ENCODE measurements at places on chromosomes 13 and 19. TPM values are rescaled to one million over a fixed set of nuclear protein-coding genes. Genes with fewer than 3 reads are reported as not detected.

GRCh38 chr19:14107581-14108461 is 9.7 kb downstream of the PRKACA start:
- no peak for DNase-seq

- no peak for DNase-seq
Observed at GRCh38 chr19:15238639-15239155, 6.4 kb upstream of the EPHX3 start.

DNA sequence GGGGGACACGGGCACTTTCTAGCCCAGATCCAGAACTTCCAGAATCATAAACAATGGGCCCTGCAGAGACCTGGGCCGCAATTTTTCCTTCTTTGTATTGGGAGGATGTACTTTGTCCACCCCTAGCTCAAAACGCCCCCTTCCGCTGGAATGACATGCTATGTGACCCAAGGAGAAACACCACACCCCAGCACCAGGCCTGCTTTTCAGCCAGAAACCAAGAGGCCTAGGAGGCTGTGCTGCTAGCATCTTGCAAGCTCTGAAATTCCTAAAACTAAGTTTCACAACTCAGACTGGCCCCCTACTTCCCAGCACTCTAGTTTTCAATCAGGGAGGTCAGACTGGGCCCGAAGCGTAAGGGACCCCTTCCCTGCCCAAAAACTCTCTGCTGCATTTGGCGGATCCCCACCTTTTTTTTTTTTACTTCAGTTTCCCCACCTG is 538 bp downstream of the LSM4 start:
- peak; percentile 81 for DNase-seq

DNA sequence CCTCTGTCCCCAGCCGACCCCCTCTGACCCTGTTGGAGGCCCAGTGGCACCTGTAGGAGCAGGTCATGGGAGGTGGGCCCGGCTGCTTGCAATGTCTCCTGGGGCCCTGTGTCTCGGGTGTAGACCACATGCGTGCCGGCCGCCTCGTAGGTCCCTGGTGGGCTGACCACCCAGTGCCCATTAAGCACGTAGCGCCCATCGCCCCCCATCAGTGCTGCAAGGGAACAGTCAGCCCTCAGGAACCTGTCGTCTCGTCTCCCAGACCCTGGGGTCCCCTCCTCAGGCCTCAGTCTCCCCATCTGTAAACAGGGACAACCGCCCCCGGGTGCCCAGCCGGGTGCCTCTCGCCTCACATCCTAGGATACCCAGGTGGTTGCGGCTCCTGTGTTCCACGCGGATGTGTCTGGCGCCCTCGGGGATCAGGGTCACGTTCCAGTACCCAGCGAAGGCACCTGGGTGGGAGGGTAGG is 5.6 kb downstream of the ADAMTSL5 start:
- no peak for DNase-seq

GRCh38 chr19:48724796-48725753 is 5.5 kb upstream of the MAMSTR start:
- DNase-seq = no peak

- DNase-seq = no peak
Observed at GRCh38 chr13:79447741-79448140, 33.2 kb upstream of the NDFIP2 start.

Gene RNF225
- not detected for polyA plus RNA-seq

- DNase-seq = no peak
Observed at GRCh38 chr19:28363254-28363653, 849.7 kb downstream of the UQCRFS1 start.

DNA sequence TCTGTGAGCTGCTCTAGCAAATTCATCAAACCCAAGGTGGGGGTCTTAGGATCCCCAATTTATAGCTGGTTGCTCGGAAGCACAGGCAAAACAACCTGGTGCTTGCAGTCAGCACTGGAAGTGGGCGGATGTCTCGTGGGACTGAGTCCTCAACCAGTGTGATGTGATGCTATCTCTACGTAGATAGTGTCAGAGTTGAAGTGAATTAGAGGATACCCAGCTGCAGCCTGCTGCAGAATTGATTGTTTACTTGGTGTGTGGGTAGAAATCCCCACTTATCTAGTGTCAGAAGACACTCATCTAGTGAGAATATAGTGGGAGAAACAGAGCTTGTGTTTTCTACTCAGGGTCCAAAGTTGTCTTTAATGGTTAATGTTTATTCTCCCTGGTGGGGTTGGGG is 63.3 kb downstream of the CBY2 start:
- DNase-seq = no peak

Gene UBAC2
- polyA plus RNA-seq = 77.5 TPM
